ENCODE measurements at places on chromosomes 2 and 18. TPM values are rescaled to one million over a fixed set of nuclear protein-coding genes. Genes with fewer than 3 reads are reported as not detected.

Gene WDFY1
- polyA plus RNA-seq = 23.2 TPM

Gene NEU2
- not detected for polyA plus RNA-seq

Gene CD8B2
- polyA plus RNA-seq = not detected

Gene CNTNAP5
- not detected for polyA plus RNA-seq

Gene VWC2L
- polyA plus RNA-seq = 0.04 TPM

Gene ANKRD30BL
- not detected for polyA plus RNA-seq

Gene ALKAL2
- polyA plus RNA-seq = 31.3 TPM

Gene TEKT4
- 0.96 TPM for polyA plus RNA-seq

Gene TGFA
- 3.8 TPM for polyA plus RNA-seq

Gene GPAT2
- 5.2 TPM for polyA plus RNA-seq

Gene SERPINB11
- 0.45 TPM for polyA plus RNA-seq

Gene HOXD13
- polyA plus RNA-seq = not detected

Gene PROKR1
- polyA plus RNA-seq = not detected

Gene TSPYL6
- not detected for polyA plus RNA-seq
